ENCODE measurements at places on chromosomes 6 and 20. TPM values are rescaled to one million over a fixed set of nuclear protein-coding genes. Genes with fewer than 3 reads are reported as not detected.

DNA sequence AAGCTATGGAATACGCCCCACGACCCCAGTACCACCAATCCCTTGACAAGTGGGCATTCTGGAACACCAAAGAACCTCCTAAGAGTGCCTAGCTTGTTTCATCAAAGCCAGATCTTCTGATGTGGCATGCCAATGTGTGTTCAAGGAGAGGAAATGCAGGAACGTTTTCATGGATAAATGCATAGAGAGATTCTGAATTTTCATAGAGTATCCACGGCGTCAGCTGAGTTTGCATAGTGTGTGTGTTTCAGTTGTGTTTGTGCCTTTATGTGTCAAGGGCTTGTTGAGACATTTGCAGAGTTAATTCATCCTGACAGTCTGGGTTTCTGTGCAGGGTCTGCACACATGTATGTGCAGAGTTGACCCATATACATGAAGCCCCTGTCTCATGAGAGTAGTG lies 172.7 kb upstream of the LRFN2 start:
- DNase-seq, result no peak
- H3K4me1 ChIP-seq, result no peaks in the 10 kb centered on the region
- H3K4me3 ChIP-seq, result no peak overlapping the region
- H3K27me3 ChIP-seq, result peaks cover 31% of the 10 kb centered on the region
- no peaks in the 10 kb centered on the region for H3K36me3 ChIP-seq

DNA sequence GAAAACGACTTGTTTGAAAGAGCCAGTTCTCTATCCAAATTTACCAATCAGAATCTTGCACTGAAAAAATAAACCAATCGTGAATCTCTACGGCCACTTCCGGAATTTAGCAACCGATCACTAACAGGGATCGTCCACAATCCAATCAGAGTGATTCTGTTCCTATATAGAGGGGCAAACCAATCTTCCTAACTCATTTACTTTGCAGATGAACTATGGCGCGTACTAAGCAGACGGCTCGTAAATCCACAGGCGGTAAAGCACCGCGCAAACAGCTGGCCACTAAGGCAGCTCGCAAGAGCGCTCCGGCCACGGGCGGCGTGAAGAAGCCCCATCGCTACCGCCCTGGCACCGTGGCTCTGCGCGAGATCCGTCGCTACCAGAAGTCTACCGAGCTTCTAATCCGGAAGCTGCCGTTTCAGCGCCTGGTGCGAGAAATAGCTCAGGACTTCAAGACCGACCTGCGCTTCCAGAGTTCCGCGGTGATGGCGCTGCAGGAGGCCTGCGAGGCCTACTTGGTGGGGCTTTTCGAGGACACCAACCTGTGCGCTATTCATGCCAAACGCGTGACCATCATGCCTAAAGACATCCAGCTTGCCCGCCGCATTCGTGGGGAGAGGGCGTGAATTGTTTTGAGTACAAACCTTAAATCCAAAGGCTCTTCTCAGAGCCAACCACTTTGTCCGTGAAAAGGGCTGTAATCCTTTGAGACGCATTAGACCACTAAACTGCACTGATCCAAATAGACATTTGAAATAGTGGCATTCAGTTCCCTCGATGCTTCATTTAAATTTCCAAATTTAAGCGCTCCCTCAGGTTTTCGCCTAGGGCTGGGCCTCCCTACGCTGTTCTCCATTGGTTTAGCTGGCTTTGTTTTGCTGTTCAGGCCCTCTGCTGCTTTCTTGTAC lies 138.0 kb downstream of the HFE start:
- no peak overlapping the region for H3K27ac ChIP-seq
- no peak for DNase-seq
- H3K36me3 ChIP-seq, result peaks cover 7% of the 10 kb centered on the region
- H3K4me3 ChIP-seq, result no peak overlapping the region

The MAP1LC3A gene
- 8.9 TPM for total RNA-seq

DNA sequence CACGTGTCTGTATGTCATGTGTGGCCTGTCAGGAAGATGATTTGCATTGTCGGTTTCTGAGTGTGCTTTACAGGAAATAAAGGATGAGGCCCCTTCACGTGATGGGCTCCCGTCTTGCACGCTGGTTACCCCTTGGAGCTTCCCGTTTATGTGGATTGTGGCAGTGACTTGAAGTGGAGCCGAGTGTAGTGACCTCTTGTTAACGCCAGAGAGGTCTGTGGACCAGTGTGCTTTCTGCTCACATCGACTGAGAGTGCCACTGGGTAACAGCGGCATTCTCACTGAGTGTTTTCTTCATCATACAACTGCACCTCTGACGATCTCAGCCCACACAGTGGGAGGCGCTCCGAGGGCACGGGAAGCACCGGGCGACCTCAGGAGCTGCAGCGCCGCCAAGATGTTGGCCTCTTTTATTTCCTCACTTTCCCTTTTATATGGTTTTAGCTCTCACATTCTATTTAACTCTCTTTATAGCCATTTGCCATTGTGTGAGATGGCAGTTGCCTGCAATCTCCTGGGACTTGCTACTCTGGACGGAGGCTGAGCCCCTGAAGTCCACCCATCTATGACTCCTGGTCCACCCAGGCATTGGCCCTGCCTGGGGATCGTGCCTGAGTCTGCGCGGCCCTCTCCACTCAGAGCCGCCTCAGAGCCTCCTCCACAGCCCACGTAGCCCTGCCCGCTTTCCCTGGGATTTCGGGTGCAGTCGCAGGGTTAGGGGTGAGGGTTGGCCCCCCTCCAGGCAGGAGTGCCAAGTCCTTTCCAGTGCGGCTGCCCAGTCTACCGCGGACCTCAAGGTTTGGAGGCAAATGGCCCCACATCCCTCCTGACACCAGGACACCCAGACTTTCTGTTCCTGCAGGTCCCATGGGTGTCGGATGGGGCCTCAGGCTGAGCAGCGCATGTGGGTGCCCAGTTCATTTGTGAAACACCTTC lies 238.9 kb downstream of the ERMARD start:
- DNase-seq, result peak; percentile 47
- peaks cover 24% of the 10 kb centered on the region for H3K4me1 ChIP-seq
- no peaks in the 10 kb centered on the region for H3K36me3 ChIP-seq
- H3K27ac ChIP-seq, result no peak overlapping the region
- no peak overlapping the region for H3K4me3 ChIP-seq

The PEDS1 gene
- total RNA-seq, result 30.3 TPM

The RNF39 gene
- total RNA-seq, result not detected

DNA sequence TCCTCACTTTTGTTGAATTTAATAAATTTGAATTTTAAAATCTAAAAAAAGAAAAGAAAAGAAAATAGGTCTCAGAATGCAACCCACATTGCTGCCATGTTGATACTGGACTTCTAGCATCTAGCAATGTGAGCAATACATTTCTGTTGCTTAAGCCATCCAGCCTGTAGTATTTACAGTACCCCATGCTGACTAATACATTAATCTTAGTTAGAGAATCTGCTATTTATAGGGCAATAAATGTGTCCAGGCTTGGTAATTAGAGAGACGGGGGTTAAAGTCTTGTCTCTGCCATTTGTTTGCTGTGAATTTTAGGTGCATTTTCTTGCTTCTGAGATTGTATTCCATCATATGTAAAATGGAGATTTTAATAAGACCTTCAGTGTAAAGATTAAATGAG lies 471.3 kb downstream of the DHX35 start:
- no peak for DNase-seq
- no peaks in the 10 kb centered on the region for H3K36me3 ChIP-seq
- H3K4me1 ChIP-seq, result no peaks in the 10 kb centered on the region
- no peak overlapping the region for H3K27ac ChIP-seq

DNA sequence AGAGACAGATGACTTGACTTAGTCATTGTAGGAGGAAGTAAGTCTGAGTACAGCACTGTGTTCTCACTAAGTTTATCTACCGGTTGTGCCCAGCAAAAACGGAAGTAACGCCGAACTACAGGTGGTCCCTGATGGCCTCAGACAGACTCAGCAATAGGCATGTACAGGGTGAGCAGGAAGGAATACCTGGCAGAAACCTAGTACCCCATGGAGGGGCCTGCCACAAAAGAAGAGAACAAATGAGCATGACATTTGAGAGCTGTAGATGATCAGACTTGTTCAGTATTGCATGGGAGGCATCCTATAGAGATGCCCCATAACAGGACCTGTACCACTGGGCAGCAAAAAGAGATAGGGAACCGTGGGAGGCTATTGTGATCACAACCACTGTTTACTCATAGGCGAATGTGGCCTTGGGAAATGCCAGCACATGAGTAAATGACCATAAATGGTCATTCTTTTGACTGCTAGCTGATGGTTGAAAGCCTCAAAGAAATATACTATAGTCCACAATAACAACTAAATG lies 106.4 kb upstream of the TAB2 start:
- no peak overlapping the region for H3K27ac ChIP-seq
- no peaks in the 10 kb centered on the region for H3K27me3 ChIP-seq
- H3K4me1 ChIP-seq, result peaks cover 4% of the 10 kb centered on the region
- DNase-seq, result peak; percentile 33
- H3K36me3 ChIP-seq, result peaks cover 48% of the 10 kb centered on the region

GRCh38 chr20:2178318-2179232 lies 76.9 kb downstream of the STK35 start:
- no peak for DNase-seq
- no peaks in the 10 kb centered on the region for H3K36me3 ChIP-seq
- no peaks in the 10 kb centered on the region for H3K4me1 ChIP-seq
- peaks cover 2% of the 10 kb centered on the region for H3K27me3 ChIP-seq

DNA sequence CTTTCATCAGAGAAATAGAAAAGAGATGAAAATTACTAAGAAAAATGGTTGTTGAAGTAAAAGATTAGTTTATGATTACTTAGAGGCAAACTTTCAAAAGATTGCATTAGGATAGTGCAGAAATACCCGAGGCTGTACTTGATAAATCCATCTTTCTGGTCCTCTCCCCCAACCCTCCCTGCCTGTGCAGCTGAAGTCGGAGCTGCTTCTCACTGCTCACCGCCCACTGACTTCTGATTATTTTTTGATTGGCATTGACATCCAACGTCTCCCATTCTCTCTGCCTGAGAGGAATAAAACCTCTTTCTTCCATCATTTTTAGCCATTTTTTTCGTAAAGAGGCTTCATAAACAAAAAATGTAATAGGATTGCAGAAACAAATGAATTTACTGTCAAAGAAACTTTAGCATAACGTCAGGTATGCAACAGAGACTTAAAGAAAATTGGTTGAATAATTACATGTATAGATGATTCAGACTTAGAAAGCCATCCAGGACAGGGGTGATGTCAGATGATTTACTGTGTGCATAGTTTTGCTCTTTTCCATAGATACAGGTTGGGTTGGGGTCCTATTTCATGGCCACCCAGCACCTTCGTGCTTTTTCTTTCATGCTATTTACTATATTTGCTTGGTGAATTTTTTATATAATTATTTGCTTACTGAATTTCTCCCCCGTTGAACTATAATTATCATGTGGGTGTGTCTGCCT lies 53.6 kb upstream of the EDN3 start:
- no peak overlapping the region for H3K27ac ChIP-seq
- H3K4me3 ChIP-seq, result no peak overlapping the region
- H3K36me3 ChIP-seq, result peaks cover 60% of the 10 kb centered on the region
- DNase-seq, result no peak
- H3K27me3 ChIP-seq, result no peaks in the 10 kb centered on the region
- H3K4me1 ChIP-seq, result peaks cover 27% of the 10 kb centered on the region

DNA sequence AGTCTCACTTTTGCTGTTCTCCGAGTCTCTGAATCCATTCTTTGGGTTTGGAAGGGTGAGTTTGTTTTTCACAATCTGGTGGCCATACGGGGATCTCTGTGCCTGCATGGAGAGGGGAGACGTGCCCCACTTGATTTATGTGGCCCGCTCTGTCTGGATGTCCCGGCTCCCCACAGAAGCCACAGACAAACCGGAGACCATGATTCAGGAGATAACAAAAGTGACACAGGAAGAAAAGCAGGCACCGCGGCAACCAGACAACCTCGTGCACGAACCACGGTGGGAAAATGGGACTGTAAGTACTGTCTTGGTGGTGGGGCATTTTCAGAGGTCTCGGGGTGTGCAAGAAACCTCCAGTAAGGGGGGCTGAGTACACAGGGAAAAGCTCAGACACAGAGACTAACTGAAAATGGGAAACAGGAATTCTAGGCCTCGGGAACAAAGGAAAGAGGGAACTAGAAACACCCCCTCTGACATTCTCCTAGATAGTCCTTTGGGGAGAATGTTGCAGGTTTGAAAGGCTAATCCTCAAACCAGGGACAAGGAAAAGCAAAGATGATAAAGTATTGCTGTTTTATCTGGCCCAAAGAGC lies 22.1 kb upstream of the ZNF318 start:
- DNase-seq, result peak; percentile 57
- peaks cover 24% of the 10 kb centered on the region for H3K4me1 ChIP-seq
- H3K36me3 ChIP-seq, result no peaks in the 10 kb centered on the region
- H3K27me3 ChIP-seq, result peaks cover 63% of the 10 kb centered on the region
- H3K27ac ChIP-seq, result no peak overlapping the region
- H3K4me3 ChIP-seq, result peak overlapping the region; percentile 31

DNA sequence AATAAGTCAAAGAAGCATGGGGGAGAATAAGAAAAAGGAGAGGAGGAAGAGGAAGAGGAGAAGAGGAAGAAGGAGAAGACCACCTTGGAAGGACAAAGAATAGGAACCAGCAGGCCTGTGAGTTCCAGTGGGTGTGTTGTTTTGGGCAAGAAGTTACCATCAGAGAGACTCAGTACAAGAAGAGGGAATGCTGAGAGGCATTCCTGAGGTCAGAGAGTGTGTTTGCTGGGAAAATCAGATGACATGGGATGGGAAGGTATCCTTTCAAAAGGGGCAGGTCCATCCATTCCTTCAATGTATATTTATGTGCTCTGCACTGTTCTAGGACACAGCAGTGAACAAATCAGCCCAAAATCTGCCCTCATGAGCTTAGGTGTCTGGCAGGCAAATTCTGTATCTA lies 40.5 kb upstream of the PRIM2 start:
- H3K4me3 ChIP-seq, result no peak overlapping the region
- H3K27me3 ChIP-seq, result peaks cover 15% of the 10 kb centered on the region
- H3K36me3 ChIP-seq, result no peaks in the 10 kb centered on the region
- no peaks in the 10 kb centered on the region for H3K4me1 ChIP-seq
- H3K27ac ChIP-seq, result no peak overlapping the region

The PRSS16 gene
- 1.6 TPM for total RNA-seq

GRCh38 chr6:99431901-99432300 lies 6.8 kb upstream of the PNISR start:
- H3K36me3 ChIP-seq, result peaks cover 14% of the 10 kb centered on the region
- DNase-seq, result no peak
- no peak overlapping the region for H3K27ac ChIP-seq
- H3K4me3 ChIP-seq, result no peak overlapping the region
- H3K27me3 ChIP-seq, result no peaks in the 10 kb centered on the region
- H3K4me1 ChIP-seq, result peaks cover 15% of the 10 kb centered on the region

- H3K4me3 ChIP-seq, result no peak overlapping the region
- H3K27ac ChIP-seq, result no peak overlapping the region
- DNase-seq, result no peak
- no peaks in the 10 kb centered on the region for H3K36me3 ChIP-seq
These were observed 202.6 kb downstream of the SOD2 start for GRCh38 chr6:159490298-159490937.

The SPATS1 gene
- not detected for total RNA-seq

- H3K36me3 ChIP-seq, result no peaks in the 10 kb centered on the region
- H3K4me1 ChIP-seq, result peaks cover 9% of the 10 kb centered on the region
- no peak for DNase-seq
- H3K27me3 ChIP-seq, result no peaks in the 10 kb centered on the region
These were observed 52.5 kb downstream of the BCAS1 start for GRCh38 chr20:54017846-54018245.

- no peaks in the 10 kb centered on the region for H3K27me3 ChIP-seq
- no peak overlapping the region for H3K27ac ChIP-seq
- H3K4me3 ChIP-seq, result no peak overlapping the region
- peaks cover 42% of the 10 kb centered on the region for H3K4me1 ChIP-seq
These were observed 19.9 kb upstream of the EXOC2 start for GRCh38 chr6:712805-713204.

The FAM184A gene
- total RNA-seq, result 5.4 TPM

GRCh38 chr6:131210469-131210868 lies 75.2 kb downstream of the AKAP7 start:
- no peak overlapping the region for H3K4me3 ChIP-seq
- H3K4me1 ChIP-seq, result peaks cover 20% of the 10 kb centered on the region
- DNase-seq, result no peak
- no peaks in the 10 kb centered on the region for H3K27me3 ChIP-seq
- H3K27ac ChIP-seq, result no peak overlapping the region

Data from activated CD4-positive, alpha-beta memory T cell treated with anti-CD3 and anti-CD28 coated beads, Interleukin-2, amount 10 ng/mL, durations not matched to agents 7 days and 5 days (primary cell).